ENCODE measurements at places on chromosomes 6 and 20.

GRCh38 chr6:111439171-111439570 lies 43.8 kb downstream of the REV3L start:
- DNase-seq: no peak

GRCh38 chr6:169312658-169313346 lies 59.2 kb upstream of the THBS2 start:
- no peak for DNase-seq

GRCh38 chr6:111592726-111593511 lies 12.8 kb downstream of the TRAF3IP2 start:
- DNase-seq: peak; percentile 17

GRCh38 chr20:45179166-45179565 lies 4.5 kb downstream of the PI3 start:
- no peak for DNase-seq

DNA sequence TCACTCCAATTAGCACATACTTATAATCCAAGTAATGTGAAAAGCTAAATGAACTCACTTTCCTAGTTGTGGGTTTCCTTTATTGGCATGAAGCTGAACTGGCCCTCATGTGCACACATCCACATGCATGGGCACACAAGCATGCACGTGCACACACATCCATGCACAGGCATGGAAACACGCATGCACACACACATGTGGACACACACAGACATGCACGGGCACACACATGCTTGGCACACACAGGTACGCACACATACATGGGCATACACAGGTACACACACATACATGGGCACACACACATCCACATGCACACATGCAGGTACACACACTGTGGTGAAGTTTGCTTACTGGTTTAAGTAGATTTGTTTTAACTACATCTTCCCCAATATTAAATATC lies 23.8 kb downstream of the SYNDIG1 start:
- DNase-seq: no peak

GRCh38 chr6:32609731-32610640 lies 20.3 kb upstream of the HLA-DRB1 start:
- DNase-seq: peak; percentile 91

DNA sequence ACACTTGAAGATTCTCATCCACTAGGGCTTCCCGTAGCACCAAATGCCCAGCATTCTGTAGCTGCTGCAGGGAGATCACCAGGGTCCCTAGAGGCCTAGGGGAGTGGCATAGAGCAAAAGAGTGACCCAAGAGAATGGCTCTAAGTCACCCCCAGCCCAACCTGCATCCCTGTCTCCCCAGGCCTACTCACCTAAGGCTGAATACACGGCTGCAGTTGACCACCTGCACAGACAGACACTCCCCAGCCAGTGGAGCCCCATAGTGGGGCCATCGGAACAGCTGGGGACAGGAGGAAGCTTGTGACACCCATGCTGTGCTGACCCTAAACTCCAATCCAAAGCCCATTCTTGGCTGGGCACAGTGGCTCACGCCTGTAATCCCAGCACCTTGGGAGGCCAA lies 9.5 kb upstream of the SPAG4 start:
- no peak for DNase-seq

DNA sequence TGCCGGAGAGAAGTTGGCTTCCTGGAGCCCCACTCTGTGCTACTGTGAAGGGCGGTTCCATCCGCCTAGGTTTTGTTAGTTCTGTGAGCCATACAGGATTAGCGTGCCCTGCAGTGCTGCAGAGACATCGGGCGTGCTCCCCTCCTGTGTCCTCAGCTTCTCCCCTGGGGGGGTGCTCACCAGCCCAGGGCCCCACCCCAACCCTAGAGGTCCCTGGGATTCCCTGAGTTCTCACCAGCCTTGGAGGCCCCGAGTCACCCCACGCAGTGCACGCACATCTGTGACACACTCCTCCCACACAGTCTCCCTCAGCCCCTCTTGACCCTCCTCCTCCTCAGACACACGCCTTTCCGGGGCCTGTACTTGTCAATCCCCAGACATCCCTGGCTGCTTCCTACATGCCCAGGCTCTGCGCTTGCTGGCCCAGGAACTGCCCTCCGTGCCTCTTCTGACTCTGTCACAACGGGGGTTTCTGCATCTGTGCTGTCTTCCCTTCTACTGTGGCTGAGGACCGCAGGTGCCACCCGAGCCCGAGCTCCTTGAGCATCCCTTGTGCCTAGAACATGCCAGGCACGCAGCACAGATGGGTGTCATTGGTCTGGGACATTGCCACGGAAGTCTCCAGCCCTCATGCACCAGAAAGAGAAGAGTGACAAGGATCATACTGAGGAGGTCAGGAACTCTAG lies 123.2 kb upstream of the RPS6KA2 start:
- DNase-seq: no peak

DNA sequence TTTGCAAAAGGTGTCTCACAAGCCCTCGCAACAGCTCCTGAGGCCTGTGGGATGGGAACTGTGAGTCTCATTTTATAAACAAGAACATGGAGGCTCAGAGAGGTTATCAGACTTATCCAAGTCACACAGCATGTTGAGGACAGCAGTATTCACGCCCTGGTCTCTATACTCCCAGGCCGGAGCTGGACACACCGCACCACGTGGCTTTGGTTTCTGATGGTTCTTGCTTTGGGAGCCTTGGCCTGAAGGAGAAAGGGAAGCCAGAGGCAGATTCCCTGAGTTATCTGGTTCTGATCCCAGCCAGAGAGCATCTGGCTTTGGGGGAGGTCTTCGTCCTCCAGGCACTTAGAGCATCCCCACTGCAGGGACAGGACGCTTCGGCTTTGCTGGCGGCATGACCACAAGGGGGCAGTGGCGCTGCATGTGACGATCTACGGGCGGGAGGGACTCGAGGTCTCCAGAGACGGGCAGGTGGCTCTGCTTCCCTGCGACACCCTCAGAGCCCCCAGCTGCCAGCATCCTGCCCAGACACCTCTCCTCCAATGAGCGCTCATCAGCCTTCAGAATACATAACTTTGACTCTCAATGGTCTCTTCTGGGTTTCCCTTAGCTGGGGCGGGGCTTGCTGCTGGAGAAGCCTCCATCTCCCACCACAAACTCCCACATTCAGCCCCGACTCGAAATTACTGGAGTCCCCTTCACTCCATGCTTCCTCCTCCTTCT lies 51.4 kb upstream of the SAYSD1 start:
- peak; percentile 56 for DNase-seq

Data from EL (cell line).